ENCODE measurements at places on chromosomes 12 and 14.

GRCh38 chr14:24260780-24261157 is 2.2 kb downstream of the TGM1 start:
- no peak for DNase-seq

DNA sequence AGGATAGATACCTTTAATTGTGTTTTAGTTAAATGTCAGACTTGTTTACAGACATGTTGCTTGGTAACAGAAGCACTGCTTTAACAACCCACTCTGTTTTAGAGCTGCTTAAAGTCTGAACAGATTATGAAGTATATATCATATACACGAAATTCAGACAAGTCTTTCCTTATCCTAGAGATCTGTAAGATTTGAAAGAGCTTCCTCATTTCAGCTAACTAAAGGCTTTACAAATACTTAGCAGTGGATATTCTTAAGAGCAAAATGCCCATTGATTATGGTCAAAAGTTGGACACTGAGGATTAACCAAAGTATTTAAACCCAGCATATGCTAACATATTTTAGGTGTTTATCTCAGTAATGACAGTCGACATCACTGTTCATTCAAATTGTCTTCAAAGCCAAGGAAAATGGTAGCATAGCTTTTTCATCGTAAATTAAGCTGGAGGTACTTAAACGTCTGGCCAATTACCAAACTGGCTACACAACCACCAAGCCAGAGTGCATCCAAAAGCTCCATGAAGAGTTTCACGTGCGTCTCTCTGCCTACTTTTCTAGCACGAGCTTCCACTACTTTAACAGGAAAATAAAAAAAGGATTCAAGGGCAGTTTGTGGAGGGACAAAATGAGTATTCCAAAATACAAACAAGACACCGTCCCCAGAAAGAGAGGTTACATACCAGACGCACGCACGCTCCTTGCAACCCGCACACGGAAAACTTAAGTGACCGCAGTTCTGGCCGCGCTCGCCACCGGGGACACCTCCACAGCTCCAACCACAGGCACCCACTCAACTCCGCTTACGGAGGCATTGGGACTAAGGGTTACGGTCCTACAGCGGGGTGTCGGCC is 565 bp downstream of the CEP83 start:
- no peak for DNase-seq

DNA sequence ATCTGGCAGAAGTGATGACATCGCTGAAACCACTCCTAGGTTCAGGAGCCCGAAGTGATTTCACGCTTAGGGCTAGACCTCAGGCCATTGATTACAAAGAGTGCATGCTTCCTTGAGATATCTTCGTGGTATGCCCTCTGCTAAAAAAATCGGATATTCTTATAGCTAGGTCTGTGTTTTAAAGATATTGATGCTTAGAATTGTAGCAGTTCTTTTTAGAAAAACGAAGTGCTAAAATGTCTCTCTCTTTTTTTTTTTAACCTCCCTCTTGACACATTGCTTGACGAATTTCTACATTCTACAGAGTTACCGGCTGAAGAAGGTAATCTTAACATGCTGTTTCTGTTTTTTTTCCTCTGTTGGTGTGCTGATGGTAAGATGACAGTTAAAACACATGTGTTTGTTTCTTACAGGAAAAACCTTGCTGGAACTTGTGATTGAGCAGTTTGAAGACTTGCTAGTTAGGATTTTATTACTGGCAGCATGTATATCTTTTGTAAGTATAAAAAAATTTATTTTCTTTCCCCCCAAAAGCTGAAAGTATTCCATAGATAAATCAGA is 1.3 kb downstream of the ATP2A2 start:
- no peak for DNase-seq

DNA sequence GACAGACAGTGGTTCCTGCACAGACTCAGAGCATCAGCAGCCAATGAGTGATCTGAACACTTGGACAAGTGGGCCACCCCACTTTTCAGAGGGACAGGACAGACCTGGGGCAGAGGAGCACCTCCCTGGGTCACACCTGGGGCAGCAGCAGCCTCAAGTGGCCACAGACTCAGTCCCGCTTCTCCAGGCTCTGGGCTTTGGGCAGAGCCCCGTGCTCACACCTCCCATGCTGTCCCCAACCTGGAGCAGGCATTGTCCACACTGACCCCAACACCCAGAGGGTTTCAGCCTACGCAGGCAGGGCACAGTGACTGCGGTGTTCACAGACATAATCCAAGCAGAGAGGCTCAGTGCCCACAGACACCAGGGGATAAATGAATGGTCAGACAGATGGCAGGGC is 135.5 kb upstream of the SFSWAP start:
- no peak for DNase-seq

GRCh38 chr12:117412465-117413188 is 51.2 kb upstream of the NOS1 start:
- no peak for DNase-seq

DNA sequence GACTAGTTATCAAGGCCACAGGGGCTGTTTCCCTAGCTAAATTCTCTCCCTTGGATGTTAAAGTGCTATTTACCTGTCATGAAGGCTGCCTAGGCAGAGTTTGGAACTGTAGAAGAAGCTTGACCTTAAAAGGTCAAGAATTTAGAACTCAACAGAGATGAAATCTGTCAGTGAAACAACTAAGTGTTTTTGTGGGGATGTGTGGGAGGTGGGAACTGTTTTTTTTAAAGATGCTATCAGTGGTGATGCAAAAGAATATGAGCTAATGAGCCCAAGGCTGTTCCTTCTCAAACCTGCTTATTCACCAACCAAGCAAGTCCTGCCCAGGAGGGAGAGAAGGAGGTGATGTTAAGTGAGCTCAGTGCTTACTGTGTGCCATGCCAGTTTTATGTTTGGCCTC is 40.8 kb upstream of the POC1B start:
- DNase-seq: no peak

DNA sequence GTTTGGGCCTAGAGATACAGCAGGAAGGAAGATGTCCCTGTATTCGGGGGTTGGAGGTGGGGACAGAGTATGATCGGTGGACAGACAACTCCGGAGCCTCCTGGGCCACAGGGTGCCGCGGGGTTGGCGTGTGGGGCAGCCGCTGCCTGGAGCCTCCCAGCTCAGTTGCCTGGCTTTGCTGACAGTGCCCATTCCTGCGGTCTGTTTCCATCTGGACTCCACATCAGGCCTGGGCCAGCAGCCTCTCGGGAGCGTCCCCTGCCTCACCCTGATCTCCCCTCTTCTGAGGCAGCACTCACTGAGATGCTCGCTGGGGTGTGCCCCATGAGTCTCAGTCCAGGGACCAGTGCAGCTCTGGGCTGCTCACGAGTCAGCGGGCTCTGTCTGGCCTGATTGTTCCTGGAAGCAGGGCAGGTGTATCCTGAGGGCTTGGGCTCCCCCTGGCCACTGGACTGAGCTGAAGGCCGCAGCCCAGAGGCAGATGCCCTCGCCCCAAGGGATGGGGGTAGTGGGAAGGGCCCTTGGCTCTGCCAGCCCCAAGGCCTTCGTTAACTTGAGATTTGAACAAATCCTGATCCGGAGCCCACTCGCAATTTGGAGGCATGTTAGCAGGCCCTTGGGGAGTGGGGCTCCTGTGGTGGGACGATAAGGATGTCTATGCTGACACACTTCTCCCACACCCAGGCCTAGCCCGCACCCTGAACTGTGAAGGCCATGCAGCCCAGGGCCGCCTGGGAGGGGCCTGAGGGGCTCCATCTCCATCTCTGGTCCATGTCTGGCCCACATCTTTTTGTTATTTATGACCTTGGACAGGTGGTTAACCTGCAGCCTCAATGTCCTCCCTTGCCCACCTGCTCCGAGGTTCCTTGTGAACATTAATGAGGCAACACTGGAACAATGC is 7.5 kb downstream of the HIP1R start:
- no peak for DNase-seq

- no peak for DNase-seq
Observed at GRCh38 chr12:69471667-69472385, 1.6 kb downstream of the FRS2 start.

DNA sequence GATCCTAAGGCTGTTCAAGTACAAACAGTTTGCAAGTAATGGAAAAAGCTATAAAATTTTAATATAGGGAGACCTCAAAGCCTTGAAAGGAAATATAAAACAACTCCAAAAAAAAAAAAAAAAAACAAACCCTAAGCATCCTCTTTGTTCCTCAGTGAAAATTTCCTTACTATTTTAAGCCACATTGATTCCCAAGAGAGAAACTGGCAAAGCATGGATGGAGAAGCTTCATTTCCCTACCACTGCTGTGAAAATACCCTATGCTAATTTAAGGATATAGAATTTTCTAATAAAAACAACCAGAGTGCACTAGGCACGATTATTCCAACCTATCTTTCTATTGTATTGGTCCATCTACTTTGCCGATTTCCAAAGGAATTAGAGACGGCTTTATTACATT is 283.1 kb downstream of the CACNA1C start:
- no peak for DNase-seq

- no peak for DNase-seq
Observed at GRCh38 chr12:65656156-65656882, 168.0 kb upstream of the HMGA2 start.

DNA sequence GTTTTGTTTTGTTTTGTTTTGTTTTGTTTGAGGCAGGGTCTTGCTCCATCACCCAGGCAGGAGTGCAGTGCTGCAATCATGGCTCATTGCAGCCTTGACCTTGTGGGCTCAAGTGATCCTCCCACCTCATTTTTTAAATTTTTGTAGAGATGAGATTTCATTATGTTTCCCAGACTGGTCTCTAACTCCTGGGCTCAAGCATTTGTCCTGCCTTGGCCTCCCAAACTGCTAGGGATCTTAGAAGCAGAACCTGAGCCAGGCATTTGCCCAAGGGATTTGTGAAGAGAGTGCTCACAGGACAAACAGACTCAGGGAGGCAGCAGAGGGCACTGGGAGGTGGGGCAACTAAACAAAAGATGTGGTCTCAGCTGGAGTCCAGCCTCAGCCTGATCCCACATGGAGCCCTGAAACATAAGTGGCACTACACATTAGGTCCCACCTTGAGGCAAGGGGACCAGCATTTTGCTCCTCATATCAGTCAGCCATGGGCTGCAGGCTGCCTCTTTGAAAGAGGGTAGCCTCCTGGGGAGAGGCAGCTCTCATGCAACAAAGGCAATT is 86.2 kb upstream of the CMKLR1 start:
- no peak for DNase-seq

DNA sequence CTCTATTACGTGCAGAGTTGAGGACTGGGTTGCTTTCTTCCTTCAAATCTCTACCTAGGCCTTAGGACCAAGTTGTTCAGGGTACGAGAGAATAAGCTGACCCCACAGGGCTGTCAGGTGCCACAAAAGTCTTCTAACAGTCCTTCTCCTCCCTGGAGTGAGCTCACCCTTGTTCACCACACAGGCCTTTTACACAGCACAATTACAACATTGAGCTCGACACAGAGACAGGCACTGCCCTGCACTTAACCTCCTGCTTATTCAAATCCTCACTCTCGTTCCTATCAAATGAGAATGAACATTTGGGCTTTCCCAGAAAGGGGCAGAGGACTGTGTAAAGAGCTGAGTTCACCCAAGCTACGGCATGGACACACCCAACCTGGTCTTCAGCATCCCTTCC is 2.4 kb downstream of the GALNT6 start:
- DNase-seq: no peak

GRCh38 chr12:31236998-31237637 is 88.8 kb downstream of the SINHCAF start:
- DNase-seq: no peak

- no peak for DNase-seq
Observed at GRCh38 chr12:124442281-124442680, 125.1 kb downstream of the NCOR2 start.

DNA sequence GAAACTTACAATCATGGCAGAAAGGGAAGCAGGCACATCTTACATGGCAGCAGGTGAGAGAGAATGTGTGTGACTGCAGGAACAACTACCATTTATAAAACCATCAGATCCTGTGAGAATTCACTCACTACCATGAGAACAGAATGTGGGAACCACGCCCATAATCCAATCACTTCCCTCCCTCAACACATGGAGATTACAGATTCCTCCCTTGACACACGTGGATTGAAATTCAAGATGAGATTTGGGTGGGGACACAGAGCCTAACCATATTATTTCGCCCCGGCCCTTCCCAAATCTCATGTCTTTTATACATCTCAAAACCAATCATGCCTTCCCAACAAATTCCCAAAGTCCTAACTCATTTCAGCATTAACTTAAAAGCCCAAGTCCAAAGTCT is 203.6 kb downstream of the C12orf75 start:
- no peak for DNase-seq

DNA sequence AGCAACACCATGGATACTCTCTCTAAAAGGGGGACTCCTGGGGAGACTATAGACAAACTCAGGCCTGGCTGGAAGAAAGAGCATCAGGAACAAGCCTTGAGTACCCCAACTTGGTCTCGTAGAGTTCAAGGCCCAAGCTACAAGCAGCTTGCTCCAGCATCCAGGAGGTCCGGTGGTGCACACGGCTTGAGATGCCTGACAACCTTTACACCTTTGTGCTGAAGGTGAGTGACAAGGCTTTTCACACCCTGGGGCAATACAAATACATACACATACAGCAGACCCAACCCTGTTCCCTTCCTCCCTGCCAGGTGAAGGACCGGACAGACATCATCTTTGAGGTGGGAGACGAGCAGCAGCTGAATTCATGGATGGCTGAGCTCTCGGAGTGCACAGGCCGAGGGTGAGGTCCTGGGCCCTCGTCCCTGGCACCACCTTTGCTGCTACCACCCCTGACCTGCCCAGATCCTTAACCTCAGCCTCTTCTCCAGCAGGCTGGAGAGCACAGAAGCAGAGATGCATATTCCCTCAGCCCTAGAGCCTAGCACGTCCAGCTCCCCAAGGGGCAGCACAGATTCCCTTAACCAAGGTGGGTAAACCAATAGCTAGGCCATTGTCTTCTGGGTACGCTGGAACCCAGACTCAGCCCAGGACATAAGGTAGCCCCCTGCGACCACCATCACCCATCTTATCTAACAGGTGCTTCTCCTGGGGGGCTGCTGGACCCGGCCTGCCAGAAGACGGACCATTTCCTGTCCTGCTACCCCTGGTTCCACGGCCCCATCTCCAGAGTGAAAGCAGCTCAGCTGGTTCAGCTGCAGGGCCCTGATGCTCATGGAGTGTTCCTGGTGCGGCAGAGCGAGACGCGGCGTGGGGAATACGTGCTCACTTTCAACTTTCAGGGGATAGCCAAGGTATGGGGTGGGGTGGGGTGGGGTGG is 41.2 kb downstream of the SH2B3 start:
- DNase-seq: no peak

DNA sequence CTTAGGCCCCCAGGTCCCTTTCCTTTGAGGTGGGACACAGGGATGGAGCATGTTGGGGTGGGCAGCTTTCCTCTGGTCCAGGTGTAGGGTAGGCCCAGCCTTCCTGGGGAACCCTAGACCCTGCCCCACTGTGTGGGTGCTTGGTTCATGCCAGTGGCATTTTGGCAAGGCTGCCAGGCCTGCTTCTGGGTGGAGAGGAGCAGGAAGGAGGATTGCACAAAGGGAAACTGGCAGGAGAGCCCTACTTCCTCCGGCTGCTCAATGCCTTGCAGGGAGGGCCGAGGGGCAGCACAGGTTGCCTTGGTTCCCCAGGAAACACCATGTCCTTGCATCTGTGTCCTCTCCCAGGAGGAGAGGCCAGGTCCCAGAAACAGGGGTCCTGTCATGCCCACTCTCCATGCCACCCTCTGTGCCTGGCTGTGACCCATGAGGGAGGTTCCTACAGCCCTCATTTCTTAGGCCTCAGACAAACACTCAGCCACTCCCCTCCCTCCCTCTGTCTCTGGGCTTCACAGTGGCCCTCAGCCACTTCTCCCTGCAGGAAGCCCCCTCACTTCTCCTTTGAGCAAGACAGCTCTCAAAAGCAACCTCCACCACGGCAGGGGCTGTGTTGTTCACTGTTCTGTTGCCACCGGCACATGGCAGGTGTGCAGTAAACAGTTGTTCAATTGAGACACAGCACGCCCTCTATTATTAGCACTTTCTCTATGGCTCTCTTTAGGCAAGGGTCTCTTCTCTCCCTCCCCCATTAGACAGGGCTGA is 6.8 kb upstream of the KRT80 start:
- no peak for DNase-seq

Data from NCI-H446 (cell line).